H4 (cell line): ENCODE measurements at places on chromosomes 3 and 15. TPM values are rescaled to one million over a fixed set of nuclear protein-coding genes. Genes with fewer than 3 reads are reported as not detected.

SCG5 gene
- total RNA-seq, result 0.64 and 0.95 TPM in 2 replicates

CFAP161 gene
- 0.25 and 1.7 TPM in 2 replicates for total RNA-seq

ITPKA gene
- total RNA-seq, result 1.1 and 4.1 TPM in 2 replicates

CMC1 gene
- total RNA-seq, result 11.7 and 13.7 TPM in 2 replicates
